Stimulated activated CD4-positive, alpha-beta T cell treated with anti-CD3 and anti-CD28 coated beads, TNF-alpha, amount 100 ng/mL, for 48 hours (primary cell): ENCODE measurements at places on chromosomes 11 and 22.

GRCh38 chr11:120139316-120140069, 1.6 kb upstream of the TRIM29 start:
- DNase-seq, result no peak

DNA sequence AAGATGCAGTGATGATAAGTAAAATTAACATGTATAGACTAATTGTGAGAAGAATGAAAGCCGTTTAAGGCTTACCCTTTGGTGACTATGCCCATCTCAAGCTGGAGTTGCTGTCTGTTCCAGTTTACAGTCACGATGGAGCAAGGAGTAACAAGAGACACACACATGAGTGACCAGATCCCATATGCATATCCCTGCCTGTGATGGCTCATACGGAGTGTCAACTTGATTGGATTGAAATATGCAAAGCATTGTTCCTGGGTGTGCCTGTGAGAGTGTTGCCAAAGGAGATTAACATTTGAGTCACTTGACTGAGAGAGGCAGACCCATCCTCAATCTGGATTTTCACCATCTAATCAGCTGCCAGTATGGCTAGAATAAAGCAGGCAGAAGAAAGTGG, 786.8 kb downstream of the FAM181B start:
- no peak for DNase-seq

- no peak for DNase-seq
These were observed 83.3 kb upstream of the PICALM start for GRCh38 chr11:86152006-86152862.

- no peak for DNase-seq
These were observed 436.0 kb downstream of the NELL1 start for GRCh38 chr11:21105196-21105917.

- DNase-seq, result no peak
These were observed 798.1 kb downstream of the OPCML start for GRCh38 chr11:132734217-132734616.

- no peak for DNase-seq
These were observed 607.9 kb upstream of the B3GAT1 start for GRCh38 chr11:135019899-135020298.

GRCh38 chr11:36719358-36720107, 121.5 kb upstream of the RAG2 start:
- no peak for DNase-seq

DNA sequence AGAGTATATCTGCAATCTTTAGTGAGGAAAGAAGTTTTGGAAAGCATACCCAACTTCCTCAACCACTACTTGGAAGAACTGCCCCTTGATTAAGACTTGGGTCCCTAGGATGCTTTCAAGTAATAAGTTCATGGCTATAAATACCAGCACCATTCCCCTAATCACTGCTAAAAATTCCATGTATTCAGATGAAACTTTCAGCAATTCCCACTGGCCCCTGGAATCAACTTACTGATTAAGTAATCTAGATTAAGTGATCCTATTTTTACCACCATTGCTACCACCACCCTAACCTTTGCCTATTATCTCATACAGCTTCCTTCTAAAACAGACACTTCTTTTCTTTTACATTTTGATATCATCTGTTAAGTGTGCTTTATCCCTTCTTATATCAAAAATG, 10.5 kb downstream of the PICALM start:
- no peak for DNase-seq

DNA sequence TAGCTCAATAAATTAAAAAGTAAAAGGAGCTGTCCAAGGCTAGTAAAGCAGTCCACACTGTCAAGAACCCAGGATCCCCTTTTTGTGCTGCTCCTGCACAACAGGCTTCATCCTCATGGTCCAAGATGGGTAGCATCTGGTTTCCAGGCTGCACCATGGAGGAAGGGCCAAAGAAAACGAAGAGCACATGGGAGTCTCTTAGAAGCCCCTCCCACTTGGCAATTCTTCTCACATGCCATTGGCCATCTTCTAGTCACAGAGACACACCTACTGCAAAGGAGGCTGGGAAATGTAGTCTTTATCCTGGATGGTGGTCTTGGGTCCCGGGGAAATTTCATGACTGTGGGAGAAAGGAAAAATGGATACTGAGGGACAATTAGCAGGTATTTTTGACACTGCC, 37.8 kb downstream of the PRR5L start:
- DNase-seq, result no peak
